ENCODE measurements at places on chromosomes 2 and 18. TPM values are rescaled to one million over a fixed set of nuclear protein-coding genes. Genes with fewer than 3 reads are reported as not detected.

DNA sequence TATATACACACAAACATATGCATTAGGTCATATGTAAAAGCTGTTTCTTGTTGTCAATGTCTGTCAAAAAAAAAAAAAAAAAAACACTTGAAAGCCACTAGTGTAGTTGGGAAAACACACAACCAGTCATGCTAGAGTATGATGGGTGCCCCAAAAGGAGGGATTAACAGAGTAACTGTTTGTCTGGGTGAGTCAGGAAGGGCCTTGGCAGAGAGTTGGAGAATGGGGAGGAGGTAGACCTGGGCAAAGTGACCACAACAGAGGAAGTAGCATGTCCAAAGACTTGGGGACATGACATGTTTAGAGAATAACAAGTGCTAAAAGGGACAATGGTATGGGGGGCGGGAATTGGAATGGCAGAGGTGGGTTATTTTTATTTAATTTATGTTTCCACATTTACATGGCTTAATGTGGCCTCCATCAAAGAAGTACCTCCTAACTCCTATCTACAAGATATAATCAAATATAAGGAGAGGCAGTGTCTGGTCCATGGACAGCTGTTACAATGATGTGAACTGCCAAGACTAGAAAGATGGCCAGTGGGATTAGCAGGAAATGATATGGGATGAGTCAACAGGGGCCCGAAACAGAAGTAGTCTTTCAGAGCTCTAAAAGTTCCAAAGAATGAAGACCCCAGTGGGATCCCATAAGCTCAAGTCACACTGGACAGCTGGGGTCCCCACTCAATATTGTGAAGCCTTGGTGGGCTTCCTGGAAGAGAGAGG, 99.9 kb upstream of the ZFP36L2 start:
- DNase-seq, result no peak

Gene TPRKB
- total RNA-seq, result 34.9 TPM

- DNase-seq, result no peak
These were observed 59.6 kb upstream of the REL start for GRCh38 chr2:60821587-60822302.

DNA sequence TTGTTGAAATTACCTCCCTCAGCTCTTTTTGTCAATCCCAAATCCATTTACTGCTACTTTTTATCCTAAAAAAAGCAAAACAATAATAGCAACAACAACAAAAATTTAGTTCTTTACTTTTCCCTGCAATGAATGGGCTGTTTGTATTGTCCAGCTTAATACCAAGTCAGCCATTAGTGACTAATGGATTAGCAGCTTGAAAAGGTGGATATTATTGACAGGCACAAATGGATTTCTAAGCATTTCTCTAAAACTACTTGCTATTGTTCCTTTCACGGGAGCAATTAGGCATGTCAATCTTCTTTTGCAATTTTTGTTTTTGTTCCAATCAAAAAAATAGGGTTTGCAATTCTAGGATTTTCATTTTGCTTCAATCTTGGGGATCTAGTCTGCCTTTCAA, 32.1 kb upstream of the SPAG16 start:
- no peak for DNase-seq

Gene TXNDC2
- 0.17 TPM for total RNA-seq

- DNase-seq, result no peak
These were observed 771.6 kb downstream of the DPP10 start for GRCh38 chr2:115214050-115214449.

GRCh38 chr2:55282110-55282917, 13.3 kb upstream of the MTIF2 start:
- peak; percentile 68 for DNase-seq

Gene RFTN2
- 81.9 TPM for total RNA-seq

Gene IL36B
- not detected for total RNA-seq

Gene TTC39C
- 31.7 TPM for total RNA-seq

Gene USP40
- 40.2 TPM for total RNA-seq

GRCh38 chr2:228986961-228987360, 284.1 kb downstream of the PID1 start:
- DNase-seq, result no peak

- DNase-seq, result no peak
These were observed 107.4 kb downstream of the PXDN start for GRCh38 chr2:1636791-1637415.

DNA sequence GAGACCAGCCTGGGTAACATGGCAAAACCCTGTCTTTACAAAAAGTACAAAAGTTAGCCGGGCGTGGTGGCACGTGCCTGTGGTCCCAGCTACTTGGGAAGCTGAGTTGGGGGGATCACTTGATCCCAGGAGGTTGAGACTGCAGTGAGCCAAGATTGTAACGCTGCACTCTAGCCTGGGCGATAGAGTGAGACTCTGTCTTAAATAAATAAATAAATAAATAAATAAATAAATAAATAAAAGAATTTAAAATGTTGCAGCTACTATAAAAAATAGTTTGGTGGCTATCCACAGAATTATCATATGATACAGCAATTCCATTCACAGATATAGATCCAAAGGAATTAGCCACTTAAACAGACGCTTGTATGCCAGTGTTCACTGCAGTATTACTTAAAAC, 49.6 kb upstream of the AMMECR1L start:
- DNase-seq, result no peak

Measured in spinal cord (tissue), 10 donors.